Activated naive CD8-positive, alpha-beta T cell treated with anti-CD3 and anti-CD28 coated beads for 36 hours (primary cell): ENCODE measurements at places on chromosomes 2 and 18. TPM values are rescaled to one million over a fixed set of nuclear protein-coding genes. Genes with fewer than 3 reads are reported as not detected.

Gene TBR1
- not detected for total RNA-seq

Gene DSG1
- total RNA-seq: not detected

Gene CFAP65
- not detected for total RNA-seq

Gene OTOF
- 0.74 TPM for total RNA-seq

Gene C1QL2
- total RNA-seq: not detected

Gene CIAO1
- 73.9 TPM for total RNA-seq

Gene SERPINB11
- total RNA-seq: not detected

- no peaks in the 10 kb centered on the region for H3K27me3 ChIP-seq
- peaks cover 15% of the 10 kb centered on the region for H3K36me3 ChIP-seq
- H3K4me3 ChIP-seq: peak overlapping the region; percentile 99
- no peak for DNase-seq
- peak overlapping the region; percentile 85 for H3K27ac ChIP-seq
Measured at GRCh38 chr18:23453680-23454058, 582 bp downstream of the RIOK3 start.

DNA sequence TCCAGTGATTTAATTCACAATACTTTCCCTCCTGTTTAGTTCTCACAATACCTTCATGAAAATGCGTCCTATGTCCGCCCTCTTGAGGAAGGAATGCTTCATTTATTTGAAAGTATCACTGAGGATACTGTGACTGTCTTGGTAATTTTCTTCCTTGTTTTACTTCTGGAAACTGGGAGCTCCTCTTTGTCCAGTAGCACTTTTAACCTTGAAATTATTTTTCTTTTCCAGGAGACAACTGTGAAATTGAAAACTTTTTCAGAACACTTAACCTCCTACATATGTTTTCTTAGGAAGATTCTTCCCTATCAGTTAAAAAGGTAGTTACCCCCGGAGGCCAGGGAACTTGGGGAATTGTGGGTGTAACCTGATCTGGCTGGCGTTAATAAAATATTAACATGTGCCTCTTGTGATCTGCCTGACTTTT lies 58.9 kb upstream of the STON1 start:
- H3K4me3 ChIP-seq: no peak overlapping the region
- H3K27ac ChIP-seq: no peak overlapping the region
- H3K27me3 ChIP-seq: no peaks in the 10 kb centered on the region
- H3K4me1 ChIP-seq: no peaks in the 10 kb centered on the region
- H3K36me3 ChIP-seq: peaks cover 21% of the 10 kb centered on the region

DNA sequence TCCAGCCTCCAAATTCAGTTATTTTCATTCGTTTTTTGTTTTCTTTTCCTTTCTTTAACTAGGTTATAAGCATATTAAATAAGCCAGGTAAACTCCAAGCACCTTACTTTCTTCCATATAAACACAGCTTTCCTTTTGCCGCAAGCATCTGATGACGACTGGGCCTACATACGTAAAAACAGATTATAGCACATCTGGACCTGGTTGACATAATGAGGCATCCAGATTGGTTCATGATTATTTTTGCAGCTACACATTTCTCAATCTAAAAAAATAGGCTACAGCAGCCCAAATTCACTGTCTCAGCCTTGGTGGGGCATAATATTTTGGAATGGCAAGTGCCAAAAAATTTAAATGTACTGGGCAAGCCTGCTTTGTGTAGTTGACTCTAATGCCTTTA lies 7.7 kb downstream of the CYP1B1 start:
- DNase-seq: no peak
- peaks cover 13% of the 10 kb centered on the region for H3K36me3 ChIP-seq
- no peak overlapping the region for H3K4me3 ChIP-seq
- peaks cover 19% of the 10 kb centered on the region for H3K27me3 ChIP-seq
- no peak overlapping the region for H3K27ac ChIP-seq

DNA sequence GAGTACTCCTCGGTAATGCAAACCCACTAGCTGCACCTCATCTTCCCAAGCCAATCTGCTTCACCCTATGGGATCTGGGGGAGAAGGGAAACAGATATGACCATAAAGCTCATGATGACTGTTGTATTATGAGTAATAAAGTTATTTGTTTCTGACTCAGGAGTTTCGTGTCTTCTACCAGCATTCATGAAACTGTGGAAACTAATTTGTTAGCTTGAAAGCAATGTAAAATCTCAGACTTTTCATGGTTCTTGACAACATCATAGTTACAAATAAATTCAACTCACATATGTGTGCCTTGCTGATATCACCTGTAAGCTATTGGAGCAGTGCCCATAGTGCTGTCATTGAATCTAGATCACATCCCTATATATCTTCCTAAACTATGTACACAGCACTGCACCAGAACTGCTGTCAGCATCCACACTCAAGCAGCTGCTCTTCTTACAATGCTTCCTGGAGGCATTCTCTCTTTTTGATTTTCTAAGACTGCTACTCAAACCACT lies 135.6 kb upstream of the KYNU start:
- no peak for DNase-seq
- H3K4me3 ChIP-seq: no peak overlapping the region
- H3K4me1 ChIP-seq: no peaks in the 10 kb centered on the region
- no peak overlapping the region for H3K27ac ChIP-seq
- H3K27me3 ChIP-seq: no peaks in the 10 kb centered on the region

DNA sequence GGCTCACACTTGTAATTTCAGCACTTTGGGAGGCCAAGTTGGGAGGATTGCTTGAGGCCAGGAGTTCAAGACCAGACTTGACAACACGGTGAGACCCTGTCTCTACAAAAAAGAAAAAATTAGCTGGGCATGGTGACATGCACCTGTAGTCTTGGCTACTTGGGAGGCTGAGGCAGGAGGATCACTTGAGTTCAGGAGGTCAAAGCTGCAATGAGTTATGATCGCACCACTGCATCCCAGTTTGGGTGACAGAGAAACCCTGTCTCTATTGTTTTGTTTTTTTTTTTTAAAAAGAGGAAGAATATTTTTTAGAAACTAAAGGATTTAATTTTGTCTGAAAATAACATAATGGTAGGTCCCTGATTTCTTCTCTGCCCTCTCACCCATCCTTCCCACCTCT lies 79.4 kb upstream of the TMEM200C start:
- no peak for DNase-seq
- peaks cover 15% of the 10 kb centered on the region for H3K4me1 ChIP-seq
- no peak overlapping the region for H3K27ac ChIP-seq
- no peaks in the 10 kb centered on the region for H3K36me3 ChIP-seq

DNA sequence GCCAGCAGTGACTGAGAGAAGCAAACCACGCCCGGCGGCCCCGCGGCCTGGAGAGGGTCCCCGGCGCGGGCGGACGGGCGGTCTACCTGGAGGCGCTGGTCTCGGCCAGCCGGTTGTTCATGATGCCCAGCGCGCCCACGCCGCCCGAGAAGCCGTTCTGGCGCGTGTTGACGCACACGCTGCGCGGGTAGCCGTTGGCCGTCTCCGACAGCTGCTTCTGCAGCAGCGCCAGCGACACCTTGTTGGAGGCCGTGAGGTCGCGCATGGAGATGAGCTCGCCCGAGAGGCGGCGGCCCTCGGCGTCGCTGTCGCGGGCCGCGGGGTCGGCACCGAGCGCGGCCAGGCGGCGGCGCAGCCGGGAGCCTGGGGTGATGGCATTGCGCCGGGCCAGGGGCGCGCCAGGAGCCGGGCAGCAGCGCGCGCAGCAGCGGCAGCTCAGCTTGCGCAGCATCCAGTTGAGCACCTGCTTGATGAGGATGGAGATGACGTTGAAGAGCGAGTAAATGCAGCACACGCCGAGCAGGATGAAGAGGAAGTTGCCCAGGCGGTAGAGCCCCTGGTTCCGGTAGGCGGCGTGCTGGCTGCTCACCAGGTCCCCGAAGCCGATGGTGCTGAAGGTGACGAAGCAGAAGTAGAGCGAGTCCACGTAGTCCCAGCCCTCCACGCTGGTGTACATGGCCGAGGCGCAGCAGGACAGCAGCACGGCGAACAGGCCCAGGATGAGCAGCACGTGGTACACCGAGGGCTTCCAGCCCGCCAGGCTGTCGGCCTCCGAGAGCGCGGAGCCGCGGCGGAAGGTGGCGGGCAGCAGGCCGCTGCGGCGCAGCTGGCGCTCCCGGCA lies 118.1 kb downstream of the MSH2 start:
- no peaks in the 10 kb centered on the region for H3K36me3 ChIP-seq
- H3K4me1 ChIP-seq: peaks cover 14% of the 10 kb centered on the region
- H3K4me3 ChIP-seq: peak overlapping the region; percentile 87

DNA sequence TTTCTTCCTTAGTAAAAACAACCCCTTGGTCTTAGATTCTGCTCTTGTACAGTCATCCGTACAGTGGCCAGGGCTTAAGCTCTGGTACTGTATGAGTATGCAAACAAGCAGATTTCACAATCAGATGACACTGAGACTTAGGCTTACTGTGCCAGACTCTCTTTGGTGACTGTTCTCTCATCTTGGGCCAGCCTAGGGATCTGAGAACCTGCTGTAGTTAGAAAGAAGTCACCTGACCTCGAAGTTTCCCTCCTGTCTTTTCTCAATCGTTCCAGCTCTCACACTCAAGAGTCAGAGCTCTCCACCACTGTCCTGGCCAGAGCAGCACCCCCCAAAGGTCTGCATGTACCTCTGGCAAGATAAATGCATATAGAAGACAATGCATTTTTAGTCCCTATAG lies 63.2 kb downstream of the ZEB2 start:
- no peak overlapping the region for H3K27ac ChIP-seq
- H3K4me3 ChIP-seq: no peak overlapping the region
- H3K4me1 ChIP-seq: peaks cover 48% of the 10 kb centered on the region
- DNase-seq: no peak

DNA sequence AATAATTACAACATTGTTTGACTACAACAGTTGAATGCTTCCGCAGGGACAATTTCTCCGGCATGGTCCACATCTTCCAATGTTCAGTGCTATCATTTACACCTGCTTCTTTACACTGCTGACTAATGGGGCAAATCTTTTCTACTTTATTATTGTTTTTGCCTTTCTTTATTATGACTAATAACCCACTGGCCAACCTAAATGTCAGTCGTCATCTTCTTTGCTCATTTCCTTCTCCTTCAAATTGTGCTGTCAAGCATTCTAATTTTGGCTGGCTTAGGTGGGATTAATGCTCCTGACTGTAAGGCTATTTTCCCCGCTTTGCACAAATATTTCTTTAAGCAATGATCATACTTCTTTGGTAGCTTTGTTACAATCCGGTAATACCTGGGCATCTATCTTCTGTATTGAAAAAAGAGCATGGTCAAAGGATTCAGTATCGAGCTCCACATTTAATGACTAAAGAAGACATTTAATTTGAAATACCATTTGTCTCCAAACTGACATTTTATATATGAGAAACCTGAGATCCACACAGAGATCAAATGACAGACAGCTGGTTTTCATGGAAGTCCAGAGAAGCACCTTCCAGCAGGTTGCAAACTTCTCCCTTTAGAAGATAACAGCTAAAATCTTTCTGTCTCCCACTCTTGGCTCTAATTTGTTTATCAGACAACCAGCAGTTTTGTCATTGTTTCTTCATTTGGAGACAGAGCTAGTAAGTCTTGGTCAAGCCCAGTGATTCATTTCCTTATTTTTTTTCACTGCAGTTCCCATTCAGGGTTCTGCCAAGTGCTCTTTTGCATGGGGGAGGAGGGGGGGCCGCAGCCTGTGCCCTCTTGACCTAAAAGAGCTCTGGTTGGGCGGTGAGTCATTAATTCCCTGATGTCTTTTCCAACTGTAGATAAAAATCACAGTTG lies 132.9 kb downstream of the SOCS6 start:
- H3K27ac ChIP-seq: no peak overlapping the region
- H3K36me3 ChIP-seq: no peaks in the 10 kb centered on the region
- peaks cover 12% of the 10 kb centered on the region for H3K4me1 ChIP-seq
- peaks cover 17% of the 10 kb centered on the region for H3K27me3 ChIP-seq
- H3K4me3 ChIP-seq: no peak overlapping the region

GRCh38 chr18:63953811-63954210 lies 4.7 kb downstream of the HMSD start:
- DNase-seq: no peak
- peaks cover 31% of the 10 kb centered on the region for H3K27me3 ChIP-seq
- H3K4me3 ChIP-seq: no peak overlapping the region
- peaks cover 4% of the 10 kb centered on the region for H3K36me3 ChIP-seq
- peaks cover 18% of the 10 kb centered on the region for H3K4me1 ChIP-seq

- peak overlapping the region; percentile 79 for H3K4me3 ChIP-seq
- H3K36me3 ChIP-seq: peaks cover 39% of the 10 kb centered on the region
- DNase-seq: no peak
- H3K4me1 ChIP-seq: peaks cover 60% of the 10 kb centered on the region
Measured at GRCh38 chr2:237980087-237980486, 13.3 kb downstream of the UBE2F start.

DNA sequence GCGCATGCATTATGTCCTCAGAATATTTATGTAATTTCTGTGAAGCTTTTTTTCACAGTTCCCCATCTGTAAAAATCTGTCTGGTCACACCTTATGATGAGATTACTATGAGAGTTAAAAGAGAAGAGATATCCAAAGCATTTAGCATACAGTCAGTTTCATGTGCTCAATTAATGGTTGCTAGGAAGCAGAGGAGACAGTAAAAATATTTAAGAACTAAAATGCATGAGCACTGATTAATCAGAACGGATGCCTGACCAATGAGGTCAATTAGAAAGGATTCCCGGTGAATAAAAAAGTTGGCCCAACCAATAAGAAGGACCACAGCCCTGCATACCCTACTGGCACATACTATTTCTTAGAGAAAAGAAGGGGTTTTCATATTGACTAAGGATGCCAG lies 12.0 kb upstream of the CRIM1 start:
- no peak for DNase-seq
- no peak overlapping the region for H3K27ac ChIP-seq
- H3K4me1 ChIP-seq: no peaks in the 10 kb centered on the region
- H3K27me3 ChIP-seq: peaks cover 4% of the 10 kb centered on the region

GRCh38 chr2:18119883-18120282 lies 241.4 kb downstream of the KCNS3 start:
- no peak overlapping the region for H3K27ac ChIP-seq
- no peak overlapping the region for H3K4me3 ChIP-seq
- no peak for DNase-seq
- H3K4me1 ChIP-seq: no peaks in the 10 kb centered on the region
- H3K36me3 ChIP-seq: no peaks in the 10 kb centered on the region
- H3K27me3 ChIP-seq: peaks cover 4% of the 10 kb centered on the region

DNA sequence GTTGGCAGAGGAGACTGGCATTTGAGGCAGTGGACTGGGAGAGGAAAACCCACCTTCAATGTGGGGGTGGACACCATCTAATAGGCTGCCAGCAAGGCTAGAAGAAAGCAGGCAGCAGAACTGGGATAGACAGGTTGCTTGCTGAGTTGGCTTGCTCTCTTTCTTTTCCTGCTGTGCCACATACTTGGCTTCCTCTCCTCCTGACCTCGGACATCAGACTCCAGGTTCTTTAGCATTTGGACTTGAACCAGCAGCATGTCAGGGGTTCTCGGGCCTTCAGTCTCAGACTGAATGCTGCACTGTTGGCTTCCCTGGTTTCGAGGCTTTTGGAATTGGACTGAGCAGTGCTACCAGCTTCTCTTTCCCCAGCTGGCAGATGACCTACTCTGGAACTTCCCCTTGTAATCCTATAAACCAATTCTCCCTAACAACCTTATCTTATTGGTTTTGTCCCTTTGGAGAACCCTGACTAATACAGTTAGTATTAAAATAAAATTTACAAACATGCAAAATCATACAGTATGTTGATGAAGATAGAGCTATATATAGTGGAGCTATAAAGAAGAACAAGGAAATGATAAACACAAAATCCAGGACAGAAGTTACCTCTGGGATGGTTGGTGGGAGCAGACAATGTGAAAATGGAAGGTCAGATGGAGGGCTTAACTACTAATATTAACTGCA lies 15.9 kb downstream of the DSEL start:
- H3K4me1 ChIP-seq: no peaks in the 10 kb centered on the region
- H3K27me3 ChIP-seq: no peaks in the 10 kb centered on the region
- H3K4me3 ChIP-seq: no peak overlapping the region
- no peak overlapping the region for H3K27ac ChIP-seq
- H3K36me3 ChIP-seq: no peaks in the 10 kb centered on the region
